ENCODE measurements at places on chromosomes 3 and 15.

DNA sequence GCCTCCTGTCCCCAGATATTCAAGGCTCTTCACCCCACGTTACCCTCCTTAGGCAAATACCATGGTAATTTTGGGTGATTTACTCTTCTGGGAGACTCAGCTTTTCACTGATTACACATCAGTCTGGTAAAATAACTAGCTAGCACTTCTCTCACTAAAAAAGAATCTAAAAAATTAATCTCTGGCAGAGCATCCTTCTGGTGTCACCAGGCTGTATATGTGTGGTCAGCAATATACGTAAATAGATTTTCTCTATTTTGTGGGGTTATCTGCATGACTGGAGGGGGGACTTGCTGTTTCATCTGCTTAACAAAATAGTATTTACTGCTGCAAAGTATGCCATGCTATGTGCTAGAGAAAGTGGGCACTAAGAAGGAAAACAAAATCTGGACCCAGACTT, 45.1 kb downstream of the LRRC28 start:
- no peak for DNase-seq

DNA sequence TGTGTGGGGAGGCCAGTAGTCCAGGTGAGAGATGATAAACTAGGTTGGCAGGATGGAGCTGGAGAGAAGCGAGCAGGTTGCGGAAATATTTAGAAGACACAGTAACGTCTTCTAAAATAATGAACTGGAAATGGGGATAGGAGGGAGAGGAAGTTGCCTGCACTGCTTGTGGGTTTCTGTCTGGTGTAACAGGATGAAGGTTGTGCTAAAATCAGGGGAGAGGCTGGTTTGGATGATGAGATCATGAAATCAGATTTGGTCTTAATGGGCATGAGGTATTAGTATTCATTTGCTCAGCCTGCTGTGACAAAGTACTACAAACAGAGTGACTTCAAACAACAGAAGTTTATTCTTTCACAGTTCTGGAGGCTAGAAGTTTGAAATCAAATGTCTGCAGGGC, 32.1 kb upstream of the TNFAIP8L3 start:
- DNase-seq, result no peak

GRCh38 chr3:11384074-11384473, 111.9 kb downstream of the ATG7 start:
- no peak for DNase-seq

DNA sequence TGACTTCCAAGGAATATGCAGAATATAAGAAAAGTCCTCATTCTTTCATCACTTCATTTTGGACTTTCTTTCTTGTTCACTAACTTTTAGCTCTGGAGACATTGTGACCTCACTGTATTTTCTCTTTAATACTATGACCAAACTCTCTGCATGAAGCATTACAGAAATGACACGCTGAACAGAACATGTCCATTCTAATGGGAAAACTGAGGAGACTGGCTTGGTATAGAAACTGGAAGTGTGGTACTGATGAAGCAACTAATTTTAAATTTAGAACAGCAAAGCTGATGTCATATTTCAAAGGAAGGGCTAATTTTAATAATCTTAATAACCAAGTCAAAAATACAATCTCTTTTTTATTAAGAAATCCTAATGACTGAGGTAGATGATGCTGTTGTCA, 4.7 kb downstream of the DPH3 start:
- DNase-seq, result no peak

- DNase-seq, result no peak
Observed at GRCh38 chr3:46104706-46105105, 77.4 kb upstream of the XCR1 start.

DNA sequence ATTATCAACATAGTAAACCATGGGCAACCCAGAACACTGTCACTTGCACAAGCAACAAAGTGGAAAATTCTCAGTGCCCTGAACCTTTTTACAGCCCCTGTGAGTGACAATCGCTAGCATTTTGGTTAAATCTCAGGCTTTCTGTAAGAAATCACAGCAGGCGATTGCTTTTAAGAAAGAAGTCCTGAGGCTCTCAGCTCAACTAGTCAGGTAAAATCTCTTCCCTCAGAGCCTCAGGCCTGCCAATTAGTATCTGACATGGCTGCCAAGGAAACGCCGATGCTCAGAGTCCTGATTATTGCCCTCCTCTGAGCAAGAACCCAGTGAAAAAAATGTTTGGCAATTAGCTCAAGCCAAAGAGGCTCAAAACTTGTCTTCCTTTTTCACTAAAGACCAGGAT, 530.8 kb downstream of the DIPK2A start:
- DNase-seq, result no peak

- DNase-seq, result no peak
Observed at GRCh38 chr3:37626736-37627565, 234.7 kb upstream of the CTDSPL start.

DNA sequence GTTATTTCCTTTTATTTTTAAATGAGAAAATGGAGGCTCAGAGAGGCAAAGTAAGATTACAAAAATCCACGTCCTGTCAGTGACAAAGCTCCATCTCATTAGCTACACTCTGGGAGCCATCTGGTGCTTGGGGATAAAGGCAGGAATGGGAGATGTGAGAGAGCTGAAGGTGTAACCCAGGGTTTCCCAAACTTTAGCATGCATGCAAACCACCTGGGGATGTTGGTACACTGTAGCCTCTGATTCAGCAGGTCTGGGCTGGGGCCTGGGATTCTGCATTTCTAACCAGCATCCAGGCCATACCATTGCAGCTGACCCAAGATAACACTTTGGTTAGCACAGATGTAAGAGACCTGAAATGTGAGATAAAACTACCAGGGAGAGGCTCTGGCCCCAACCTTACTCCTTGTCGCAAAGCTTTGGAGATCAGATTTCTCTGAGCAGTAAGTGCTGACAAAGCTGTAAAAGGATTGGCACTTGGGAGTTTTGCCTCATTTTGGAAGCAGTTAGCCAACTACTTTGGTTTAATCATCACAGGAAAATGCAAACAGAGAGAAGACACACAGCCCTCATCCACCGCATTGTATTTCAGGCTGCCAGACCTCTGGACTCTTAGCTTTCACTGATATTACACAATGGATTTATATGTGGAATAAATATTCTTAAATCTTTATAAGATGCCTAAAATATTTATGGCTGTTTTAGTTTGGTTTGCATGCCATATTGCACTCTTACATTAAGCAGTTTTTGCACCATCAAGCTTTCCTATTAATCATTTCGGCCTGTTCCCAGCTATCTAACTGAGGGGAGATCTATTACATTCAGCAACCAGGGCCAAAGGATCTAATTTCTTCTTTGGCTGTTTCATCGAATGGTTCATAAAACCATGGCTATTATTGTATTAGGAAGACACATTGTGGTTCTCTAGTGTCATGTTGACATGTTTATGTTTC, 263.0 kb downstream of the EBLN2 start:
- DNase-seq, result no peak

- DNase-seq, result no peak
Observed at GRCh38 chr3:123286308-123287023, 84.7 kb downstream of the SEC22A start.
